ENCODE measurements at places on chromosomes 11 and 22.

DNA sequence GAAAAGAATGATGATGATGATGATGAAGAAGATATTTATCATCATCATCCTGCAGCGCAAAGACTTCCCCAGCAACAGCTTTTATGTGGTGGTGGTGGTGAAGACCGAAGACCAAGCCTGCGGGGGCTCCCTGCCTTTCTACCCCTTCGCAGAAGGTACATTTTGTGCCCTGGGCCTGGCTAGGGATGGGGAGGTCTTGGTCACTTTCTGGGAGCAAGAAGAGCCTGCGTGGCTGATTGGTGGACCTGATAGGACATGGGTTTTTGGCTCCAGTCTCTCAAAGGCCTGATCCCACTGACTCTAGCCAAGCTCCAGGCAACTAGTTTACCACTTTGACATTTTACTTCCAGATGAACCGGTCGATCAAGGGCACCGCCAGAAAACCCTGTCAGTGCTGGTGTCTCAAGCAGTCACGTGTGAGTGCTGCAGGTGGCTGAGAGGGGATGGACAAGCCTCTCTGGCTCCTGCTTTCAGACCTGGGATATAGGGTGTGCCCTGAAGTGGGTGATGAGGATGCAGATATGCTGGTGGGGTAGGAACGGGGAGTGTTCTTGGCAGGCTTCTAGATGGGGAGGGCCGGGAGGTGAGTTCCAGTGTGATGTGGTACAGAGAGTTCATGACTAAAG, 5.3 kb downstream of the SIDT2 start:
- no peak for DNase-seq

DNA sequence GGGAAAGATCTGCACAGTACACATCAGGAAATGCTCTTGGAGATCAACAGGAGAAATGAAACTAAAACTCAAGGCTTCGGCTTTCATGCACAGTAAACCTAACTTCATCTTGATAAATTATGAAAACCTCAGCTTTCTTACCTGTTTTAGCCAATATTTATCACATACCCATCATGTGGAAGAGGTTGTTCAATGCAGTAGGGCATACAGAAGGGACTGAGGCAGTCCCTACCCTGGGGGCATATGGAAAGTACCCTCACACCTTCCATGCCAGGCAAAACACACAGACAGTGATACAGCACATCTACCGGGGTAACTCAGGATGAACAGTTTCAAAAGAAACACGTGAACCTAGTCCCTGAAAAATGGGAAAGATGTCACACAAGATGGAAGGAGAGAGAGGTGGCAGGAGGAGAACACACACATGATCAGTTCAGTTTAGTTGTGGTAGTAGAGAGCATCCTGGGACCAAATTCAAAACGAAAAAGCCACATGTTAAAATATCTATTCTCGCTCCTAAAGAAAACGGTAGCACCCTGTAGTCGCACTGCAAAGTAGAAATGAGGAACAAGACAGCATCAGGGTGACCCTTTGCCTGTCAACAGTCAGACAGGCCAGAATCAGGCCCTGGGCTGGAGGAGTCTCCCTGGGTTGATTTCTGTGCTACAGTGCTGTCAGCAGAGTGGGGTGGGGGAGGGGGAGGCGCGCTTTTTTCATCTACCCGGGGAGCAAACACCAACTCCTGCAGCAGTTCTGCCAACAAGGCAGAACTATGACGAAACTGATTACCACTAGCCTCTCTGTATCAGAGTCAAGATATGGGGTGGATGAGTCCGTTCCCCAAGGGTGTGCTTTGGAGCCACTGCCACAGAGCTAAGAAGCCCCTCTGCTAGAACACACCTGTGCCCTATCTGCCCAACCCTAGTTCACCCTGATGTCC, 1.3 kb downstream of the HIRA start:
- peak; percentile 3 for DNase-seq

DNA sequence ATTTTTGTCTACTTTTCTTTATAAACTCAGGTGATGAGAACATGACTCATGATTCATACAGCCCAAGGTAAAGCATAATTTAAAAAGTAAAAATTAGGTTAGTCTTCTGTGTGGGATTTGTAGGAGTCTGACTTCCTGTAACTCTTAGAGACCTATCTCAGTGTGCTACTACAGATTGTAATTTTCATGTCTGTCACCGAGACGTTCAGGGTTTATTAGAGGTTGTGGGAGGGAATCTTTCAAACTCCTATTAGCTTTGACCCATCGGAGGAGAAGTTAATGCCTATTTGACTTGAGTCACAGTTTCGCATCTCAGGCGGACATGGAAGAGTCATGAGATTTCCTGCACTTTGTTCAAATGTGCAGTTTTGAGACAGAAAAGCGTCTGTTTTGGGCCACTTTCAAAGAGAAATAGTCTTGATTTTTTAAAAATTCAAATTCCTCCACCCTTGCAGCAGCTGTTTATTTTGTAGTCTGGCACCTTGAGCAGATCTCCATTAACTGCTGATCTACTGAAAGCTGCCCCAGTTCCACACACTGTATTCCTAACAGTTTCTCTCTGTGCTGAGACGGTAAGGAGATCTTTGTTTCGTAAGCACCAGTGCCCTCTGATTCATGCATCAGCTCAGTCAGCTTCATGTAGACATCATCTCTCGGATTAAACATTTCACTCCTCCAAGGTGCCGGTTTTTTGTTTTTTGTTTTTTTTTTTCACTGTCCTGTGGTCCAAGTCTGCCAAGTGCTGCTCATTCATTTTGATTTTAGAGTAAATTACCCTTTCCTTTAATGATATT, 24.3 kb downstream of the ALKBH3 start:
- DNase-seq: no peak

GRCh38 chr11:95364324-95365295, 133.6 kb upstream of the SESN3 start:
- DNase-seq: peak; percentile 65

Data from LoVo (cell line).